ENCODE measurements at places on chromosomes 4 and X. TPM values are rescaled to one million over a fixed set of nuclear protein-coding genes. Genes with fewer than 3 reads are reported as not detected.

The NEUROG2 gene
- polyA plus RNA-seq: not detected

The MOSPD2 gene
- 11.5 TPM for polyA plus RNA-seq

The CFAP99 gene
- 2.1 TPM for polyA plus RNA-seq

GRCh38 chrX:24396236-24396930 lies 35.9 kb downstream of the SUPT20HL1 start:
- DNase-seq: peak; percentile 2

DNA sequence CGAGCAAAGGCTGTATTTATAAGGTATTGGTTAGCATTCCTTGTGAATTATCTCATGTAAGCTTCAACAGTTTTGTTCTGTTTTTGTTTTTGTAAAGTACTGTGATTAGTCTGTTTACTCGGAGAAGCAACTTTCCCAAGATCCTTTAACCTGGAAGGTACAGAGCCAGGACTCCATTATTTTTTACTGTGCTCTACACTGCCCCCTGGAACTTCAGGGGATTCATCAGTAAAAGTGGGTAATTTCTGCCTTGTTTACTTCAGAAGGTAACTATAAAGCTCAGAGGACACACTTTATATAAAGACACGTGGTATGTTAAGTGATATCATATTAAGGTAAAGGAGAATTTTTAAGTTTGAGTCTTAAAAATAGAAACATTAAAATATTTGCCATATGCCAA lies 124.9 kb downstream of the IQCM start:
- DNase-seq: no peak

DNA sequence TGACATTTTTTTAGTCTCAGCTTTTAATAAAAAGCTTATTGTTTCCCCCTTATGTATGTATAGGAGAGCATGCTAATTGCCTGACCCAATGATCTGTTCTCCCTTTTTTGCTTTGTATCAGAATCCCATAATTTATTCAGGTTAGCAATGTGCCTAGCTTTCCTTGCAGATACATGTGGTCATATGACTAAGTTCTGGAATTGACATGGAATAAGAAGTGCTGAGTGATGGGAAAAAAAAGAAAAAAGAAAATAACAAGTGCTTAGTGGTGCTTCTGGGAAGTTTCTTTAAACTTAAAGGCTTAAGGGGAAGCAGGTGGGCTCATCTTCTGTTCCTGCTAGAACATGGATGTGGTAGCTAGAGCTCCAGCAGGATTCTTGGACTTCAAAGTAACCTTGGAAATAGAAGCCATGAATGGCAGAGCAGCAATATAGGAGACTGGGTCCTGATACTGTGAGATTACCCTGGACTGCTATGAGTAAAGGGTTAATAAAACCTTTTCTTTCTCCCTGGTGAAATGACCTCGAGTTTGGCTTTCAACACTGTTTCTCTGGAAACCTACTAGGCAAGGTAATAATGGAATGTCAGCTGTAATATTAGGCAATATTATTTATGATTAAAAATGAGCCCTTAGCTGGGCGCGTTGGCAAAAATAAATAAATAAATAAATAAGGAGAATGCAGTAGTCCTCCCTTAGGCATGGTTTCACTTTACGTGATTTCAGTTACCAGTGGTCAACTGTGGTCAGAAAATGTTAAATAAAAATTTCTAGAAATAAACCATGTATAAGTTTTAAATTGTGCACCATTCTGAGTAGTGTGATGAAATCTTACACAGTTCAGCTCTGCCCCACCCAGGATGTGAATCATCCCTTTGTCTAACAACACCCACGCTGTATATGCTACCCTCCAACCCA lies 16.7 kb upstream of the RBM41 start:
- no peak for DNase-seq

- DNase-seq: no peak
Observed at GRCh38 chr4:77496457-77496856, 109.2 kb upstream of the CXCL13 start.

The COL25A1 gene
- 2.2 TPM for polyA plus RNA-seq

DNA sequence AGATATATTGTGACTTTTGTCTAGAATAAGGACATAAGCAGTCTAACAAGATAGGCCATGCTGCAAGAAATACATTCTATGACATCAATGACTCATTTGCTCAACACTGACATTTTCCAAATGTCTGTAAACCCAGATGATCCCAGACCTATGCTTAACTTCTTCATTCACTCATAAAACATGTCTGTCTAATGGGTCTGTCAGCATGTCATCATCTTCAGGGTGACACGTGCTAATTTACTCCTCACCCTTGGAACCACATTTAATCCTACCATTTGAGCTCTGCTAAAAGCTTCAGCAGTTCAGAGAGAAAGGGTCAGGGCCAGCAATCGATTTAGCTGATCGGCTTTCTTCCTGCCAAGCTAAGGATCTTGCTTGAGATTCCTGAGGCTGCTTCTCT lies 109.4 kb upstream of the MAP3K15 start:
- DNase-seq: no peak

DNA sequence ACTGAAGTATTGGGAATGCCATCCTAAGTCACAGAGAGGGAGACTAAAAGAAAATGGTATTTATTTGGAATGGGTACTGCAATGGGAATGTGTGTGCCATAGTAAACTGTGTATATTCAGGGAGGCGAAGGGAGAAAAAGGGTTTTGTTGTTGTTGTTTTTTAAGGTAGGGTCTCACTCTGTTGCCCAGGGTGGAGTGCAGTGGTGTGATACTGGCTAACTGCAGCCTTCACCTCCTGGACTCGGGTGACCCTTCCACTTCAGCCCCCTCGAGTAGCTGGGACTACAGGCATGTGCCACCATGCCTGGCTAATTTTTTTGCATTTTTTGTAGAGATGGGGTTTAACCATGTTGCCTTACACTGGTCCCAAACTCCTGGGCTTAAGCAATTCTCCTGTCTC lies 4.3 kb upstream of the SLC10A3 start:
- DNase-seq: no peak

- DNase-seq: no peak
Observed at GRCh38 chr4:172736046-172736445, 432.6 kb upstream of the GALNT7 start.

Measured in lung (tissue), 17 donors.